Natural killer cell (primary cell): ENCODE measurements at places on chromosomes 5 and 9. TPM values are rescaled to one million over a fixed set of nuclear protein-coding genes. Genes with fewer than 3 reads are reported as not detected.

LECT2 gene
- not detected for total RNA-seq

SHISAL2B gene
- total RNA-seq: not detected

DMGDH gene
- 2.4 TPM for total RNA-seq

SPATA31C1 gene
- total RNA-seq: not detected

GRCh38 chr5:81696418-81697397 lies 54.2 kb downstream of the SSBP2 start:
- H3K4me1 ChIP-seq: no peaks in the 10 kb centered on the region
- DNase-seq: no peak
- H3K36me3 ChIP-seq: no peaks in the 10 kb centered on the region
- H3K4me3 ChIP-seq: no peak overlapping the region
- no peaks in the 10 kb centered on the region for H3K27me3 ChIP-seq

DNA sequence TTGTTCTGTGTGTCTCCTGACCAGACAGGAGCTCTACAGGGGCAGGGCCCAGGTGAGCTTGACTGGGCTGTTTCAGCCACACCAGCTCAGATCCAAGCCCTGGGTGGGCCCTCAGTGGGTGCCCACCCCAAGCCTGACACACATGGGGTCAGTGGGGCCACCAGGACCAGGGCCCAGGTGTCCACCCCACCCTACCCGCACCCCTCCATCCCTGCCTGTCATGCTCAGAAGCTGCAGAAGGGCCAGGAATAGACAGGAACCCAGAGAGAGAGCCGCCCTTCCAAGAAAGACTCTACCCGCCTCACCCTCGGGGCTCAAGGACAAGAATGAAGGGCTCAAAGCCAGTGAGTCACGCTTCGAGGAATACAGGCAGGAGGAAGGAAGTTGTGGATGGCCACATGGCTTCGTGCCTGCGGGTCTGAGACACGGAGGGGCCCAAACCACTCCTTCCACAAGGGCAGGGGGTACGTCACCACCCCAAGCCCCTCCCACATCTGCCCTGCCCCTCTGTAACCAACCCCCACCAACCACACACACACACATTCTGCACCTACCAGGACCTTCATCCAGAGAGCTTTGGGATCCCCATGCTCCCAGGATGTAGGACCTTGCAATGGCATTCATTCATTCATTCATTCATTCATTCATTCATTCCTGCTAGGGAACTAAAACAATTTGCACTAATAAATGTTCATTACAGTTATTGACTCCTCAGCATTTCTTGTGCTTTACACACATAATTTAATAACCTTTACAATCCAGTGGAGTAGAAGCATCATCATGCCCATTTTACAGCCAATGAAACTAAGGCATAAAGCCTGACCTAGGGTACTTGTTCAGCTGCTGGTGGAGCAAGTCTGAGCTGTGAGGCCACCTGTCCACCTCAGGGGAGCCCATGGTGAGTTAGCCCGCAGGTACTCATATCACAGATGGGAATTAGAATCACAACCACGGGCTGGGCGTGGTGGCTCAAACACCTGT lies 55.9 kb upstream of the STXBP1 start:
- peak; percentile 66 for DNase-seq
- no peaks in the 10 kb centered on the region for H3K36me3 ChIP-seq
- no peak overlapping the region for H3K4me3 ChIP-seq
- H3K27ac ChIP-seq: peak overlapping the region; percentile 14

- peak; percentile 46 for DNase-seq
- no peak overlapping the region for H3K4me3 ChIP-seq
- peaks cover 30% of the 10 kb centered on the region for H3K4me1 ChIP-seq
- H3K27me3 ChIP-seq: no peaks in the 10 kb centered on the region
- H3K36me3 ChIP-seq: no peaks in the 10 kb centered on the region
Observed at GRCh38 chr5:56585999-56586691, 229.2 kb upstream of the MAP3K1 start.

- no peak for DNase-seq
- no peak overlapping the region for H3K27ac ChIP-seq
Observed at GRCh38 chr9:108484468-108484867, 371.3 kb downstream of the ACTL7B start.

DNA sequence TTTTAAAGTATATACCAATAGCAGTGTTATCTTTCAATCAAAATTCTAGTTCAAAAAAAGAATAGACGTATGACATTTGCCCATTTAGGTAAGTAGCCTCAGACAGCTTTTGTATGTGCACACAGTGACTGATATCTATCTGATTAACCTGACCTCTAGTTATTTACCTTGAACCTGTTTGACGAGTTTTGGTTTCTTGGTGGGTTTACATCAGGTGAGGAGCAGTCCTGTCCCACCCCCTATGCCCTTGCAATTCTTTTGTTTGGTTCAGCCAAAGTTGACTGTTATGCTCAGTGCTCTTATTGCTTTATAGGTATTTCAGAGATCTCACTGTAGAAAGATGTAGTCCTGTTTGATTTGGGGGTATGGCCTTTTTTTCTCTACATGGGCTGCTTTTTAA lies 147.2 kb downstream of the ISOC1 start:
- H3K36me3 ChIP-seq: no peaks in the 10 kb centered on the region
- DNase-seq: no peak
- H3K4me1 ChIP-seq: no peaks in the 10 kb centered on the region
- no peak overlapping the region for H3K27ac ChIP-seq

DNA sequence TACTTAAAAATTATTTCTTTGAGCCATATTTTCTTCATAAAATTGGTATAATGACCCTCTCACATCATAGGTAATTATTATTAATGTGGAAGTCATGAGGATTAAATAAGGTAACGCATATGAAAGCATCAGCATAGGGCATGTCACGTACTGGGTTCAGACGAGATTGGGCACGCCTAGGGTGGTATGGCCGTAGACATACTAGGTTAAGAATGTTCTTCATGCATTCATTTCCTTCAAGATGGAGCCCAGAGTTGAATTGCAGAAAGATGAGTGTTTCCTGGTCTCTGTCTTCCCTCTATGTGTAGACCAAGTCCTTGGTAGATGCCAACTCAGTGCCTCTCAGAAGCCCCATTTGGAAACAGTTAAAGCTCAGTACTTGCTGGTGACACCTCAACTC lies 174.1 kb upstream of the CLINT1 start:
- no peak overlapping the region for H3K27ac ChIP-seq
- H3K27me3 ChIP-seq: no peaks in the 10 kb centered on the region
- H3K4me1 ChIP-seq: no peaks in the 10 kb centered on the region
- DNase-seq: no peak
- H3K36me3 ChIP-seq: no peaks in the 10 kb centered on the region
- no peak overlapping the region for H3K4me3 ChIP-seq
